ENCODE measurements at places on chromosomes 2 and 18. TPM values are rescaled to one million over a fixed set of nuclear protein-coding genes. Genes with fewer than 3 reads are reported as not detected.

The ALPP gene
- not detected for total RNA-seq

The KCNG3 gene
- total RNA-seq = 0.49 TPM

The GDF7 gene
- under 0.01 TPM for total RNA-seq

The NFATC1 gene
- total RNA-seq = 0.49 TPM

The HRH4 gene
- total RNA-seq = not detected

The FBXO36 gene
- total RNA-seq = 3.9 TPM

The ST8SIA5 gene
- 13.3 TPM for total RNA-seq

The ERBB4 gene
- 99.1 TPM for total RNA-seq

Data from temporal lobe (tissue), 4 donors.